ENCODE measurements at places on chromosomes 13 and 19.

DNA sequence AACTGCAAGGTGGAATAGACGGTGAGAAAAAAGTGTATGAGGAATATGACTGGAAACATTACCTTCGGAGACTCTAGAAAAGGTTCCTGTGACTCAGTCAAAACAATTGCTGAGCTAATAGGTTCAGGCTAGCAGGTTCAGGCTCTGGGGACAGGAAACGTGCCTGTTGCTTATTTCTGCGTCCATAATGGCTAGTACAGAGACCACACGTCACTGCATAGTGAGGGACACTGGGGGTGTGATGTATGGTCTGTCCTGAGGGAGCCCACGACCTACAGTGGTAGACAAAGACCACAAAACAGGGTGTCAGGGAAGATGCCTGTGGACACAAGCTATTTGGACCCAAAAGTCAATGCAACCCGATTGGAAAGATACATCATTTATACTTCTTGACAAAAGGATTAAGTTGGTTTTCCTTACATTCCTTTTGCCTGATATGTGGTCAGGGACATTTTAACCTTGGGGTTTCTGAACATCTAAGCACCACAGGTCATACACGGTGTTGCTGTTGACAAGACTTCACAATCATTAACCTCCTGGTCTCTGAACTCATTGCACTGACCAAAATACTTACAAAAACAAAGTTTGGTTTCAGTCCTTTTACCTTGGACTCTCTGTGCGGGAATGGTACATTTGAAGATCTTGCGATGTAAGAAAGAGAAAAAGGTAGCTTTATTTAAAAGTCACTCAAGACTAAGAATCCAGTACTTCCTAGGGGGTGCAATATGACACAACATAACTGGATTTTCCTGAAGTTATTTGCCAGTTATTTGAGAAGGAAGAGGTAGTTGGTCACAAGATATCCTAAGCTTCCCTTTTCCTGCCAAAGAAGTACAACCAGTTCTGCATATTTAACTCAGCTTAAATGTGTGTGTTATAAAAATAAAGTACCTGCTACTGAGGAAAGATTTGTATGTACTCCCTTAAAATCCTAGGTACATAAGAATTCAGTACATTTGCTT lies 20.0 kb downstream of the CRYL1 start:
- no peak for DNase-seq

DNA sequence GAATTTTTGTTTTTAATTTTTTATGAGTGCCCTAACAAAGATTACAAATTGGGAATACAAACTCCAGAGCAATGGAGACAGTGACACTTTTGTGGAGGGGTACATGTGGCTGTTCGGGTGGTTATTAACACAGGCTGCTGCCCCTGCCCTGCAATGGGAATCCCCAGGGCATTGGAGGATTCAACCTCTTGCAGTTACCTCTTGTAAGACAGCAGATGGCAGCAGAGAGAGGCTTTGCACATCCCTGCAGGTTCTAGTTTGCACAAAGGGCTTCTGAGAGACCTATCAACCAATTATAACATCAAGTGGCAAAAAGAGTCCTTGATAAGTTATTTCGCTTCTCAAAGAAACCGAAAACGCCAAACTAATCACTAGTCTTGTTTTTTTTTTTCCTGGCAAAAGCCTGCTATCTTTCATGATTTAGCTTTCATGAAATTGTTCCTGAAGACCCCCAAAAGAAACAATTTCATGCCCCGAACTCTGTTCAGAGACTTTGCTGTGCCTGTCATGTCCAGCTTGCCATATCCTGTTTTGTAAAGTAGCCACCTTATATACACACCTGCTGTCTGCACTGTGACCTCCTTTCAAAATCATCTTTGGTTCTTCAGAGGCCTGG lies 10.4 kb downstream of the GJB2 start:
- DNase-seq = no peak

DNA sequence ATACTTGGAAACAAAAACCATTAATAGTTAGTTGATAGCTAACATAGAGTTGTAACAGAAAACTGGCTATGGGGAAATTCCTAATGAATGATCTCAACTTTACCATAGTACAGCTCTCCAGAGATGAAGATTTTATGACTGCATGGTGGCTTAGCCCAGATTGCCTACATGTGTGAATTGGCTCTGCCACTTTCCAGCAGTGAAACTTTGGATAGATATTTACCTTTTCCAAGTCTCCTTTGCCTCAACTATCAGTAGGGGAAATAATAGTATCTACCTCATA lies 161.1 kb downstream of the LACC1 start:
- no peak for DNase-seq

DNA sequence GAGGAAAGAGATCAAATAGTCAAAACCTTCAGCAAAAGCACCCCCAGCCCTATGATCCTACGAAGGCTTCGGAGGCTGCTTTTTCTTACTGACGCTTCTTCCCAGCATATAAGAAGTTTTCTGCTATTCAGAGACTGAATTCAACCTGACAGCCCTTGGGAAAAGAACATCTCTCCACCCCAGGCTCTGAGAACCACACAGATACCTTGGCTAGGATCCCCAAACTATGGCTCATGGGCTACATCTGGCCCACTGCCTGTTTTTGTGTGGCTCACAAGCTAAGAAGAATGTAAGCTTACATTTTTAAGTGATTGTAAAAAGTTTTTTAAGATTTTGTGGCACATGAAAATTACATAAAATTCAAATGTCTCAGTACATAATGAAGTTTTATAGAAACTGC lies 3.0 kb downstream of the SLC15A1 start:
- no peak for DNase-seq

DNA sequence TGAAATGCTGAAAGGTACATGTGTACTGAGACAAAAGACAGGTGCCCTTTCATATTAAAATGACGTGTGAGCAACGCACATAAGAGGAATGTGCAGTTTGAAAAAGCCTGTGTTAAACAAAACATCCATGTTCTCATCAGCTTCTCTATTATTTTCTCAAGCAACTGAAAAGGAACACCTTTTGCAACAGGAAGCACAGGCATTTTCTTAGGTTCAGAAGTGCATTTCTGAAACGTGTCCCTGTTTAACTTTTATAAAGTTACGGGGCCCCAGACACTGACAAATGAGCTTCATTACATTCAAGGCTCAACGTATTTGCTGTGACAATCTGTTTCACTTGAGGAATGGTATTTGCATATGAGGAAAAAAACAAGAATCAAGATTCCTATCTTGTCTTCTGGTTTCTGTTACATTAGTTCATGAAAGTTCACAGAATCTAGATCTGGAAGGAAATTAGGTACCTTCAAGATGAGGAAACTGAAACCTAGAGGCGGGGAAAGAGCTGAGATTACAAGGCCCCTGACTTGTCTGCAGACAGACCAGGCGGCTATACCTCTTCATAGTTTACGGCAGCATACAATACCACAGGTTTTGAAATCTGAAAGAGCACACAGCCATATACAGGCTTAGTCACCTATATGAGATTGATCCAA lies 431.7 kb downstream of the KLF12 start:
- no peak for DNase-seq

DNA sequence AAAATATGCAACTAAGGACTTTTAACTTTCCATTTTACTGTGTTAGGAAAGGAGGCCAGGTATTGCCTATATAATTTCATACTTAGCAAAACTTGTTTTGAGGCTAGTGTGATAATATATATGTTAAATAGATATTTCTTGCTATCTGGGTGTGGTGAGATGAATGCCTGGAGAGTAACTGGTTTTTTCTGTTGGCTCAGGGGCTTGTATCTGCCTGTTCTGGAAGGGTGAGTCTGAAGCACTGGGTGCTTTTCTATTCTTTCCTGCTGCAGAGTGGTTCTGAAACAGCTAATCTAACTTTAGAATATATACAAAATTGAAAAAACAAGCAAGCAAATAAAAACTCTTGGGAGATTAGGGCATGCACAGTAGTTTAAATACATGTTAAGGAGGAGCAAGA lies 64.6 kb upstream of the MYCBP2 start:
- no peak for DNase-seq

- DNase-seq = no peak
These were observed 12.3 kb downstream of the ATP8B3 start for GRCh38 chr19:1799695-1800342.

Measured in amygdala (tissue), 56 donors.